ENCODE measurements at places on chromosomes 16 and 17.

DNA sequence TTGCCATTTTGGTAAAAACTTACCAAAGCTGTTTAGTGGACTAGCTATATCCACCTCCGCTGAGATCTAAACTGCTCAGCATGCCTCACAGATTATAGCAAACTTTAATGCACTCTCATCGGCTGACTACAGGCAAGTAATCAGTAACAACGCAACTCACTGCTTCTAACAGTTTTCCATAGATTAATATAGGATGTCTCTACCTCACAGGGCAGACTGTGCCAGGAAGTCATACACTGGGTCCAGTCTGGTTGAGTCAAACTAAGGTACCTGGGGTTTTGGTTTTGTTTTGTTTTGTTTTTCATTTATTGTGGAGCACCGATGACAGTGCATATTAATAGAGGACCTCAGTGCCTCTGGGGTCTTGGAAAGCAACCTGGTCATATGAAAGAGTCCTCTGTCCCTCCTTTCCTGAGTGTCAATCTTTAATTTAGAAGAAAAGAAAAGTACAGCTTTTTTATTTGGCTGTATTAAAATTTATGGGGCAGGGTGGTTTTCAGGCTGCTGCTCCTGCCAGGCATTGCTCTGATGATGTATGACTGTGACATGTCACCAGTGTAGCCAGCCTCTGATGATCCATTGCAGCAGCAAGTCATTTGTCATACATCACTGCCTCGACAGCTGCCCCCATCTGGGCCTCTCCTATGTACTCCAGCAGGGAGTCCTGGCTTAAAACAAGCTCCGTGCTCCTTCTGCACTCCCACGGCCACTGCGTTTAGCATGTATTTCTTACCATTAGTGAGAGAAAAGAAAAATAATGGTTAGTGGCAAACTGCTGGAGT is 854.1 kb downstream of the KCNJ2 start:
- DNase-seq = no peak

- no peak for DNase-seq
These were observed 314 bp upstream of the ITGA2B start for GRCh38 chr17:44389723-44390202.

DNA sequence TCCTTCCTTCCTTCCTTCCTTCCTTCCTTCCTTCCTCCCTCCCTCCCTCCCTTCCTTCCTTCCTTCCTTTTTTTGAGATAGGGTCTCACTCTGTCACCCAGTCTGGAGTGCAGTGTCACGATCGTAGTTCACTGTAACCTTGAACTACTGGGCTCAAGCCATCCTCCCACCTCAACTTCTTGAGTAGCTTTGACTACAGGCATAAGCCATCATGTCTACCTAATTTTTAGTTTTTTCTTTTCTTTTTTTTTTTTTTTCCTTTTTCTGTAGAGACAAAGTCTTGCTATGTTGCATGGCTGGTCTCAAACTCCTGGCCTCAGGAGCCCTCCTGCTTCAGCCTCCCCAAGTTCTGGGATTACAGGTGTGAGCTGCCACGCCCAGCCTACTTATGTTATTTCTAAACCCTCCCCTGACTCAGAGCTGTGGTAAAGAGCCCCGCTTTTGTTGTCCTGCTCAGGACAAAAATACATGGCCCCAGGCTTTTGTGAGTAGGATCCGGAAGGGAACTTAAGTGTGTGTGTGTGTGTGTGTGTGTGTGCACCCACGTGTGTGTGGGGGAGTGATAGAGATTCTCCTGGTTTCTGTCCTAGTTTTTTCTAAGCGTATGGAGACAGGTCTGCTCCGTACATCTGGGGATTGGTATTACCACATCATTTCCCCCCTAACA is 67.1 kb downstream of the PRKCB start:
- DNase-seq = no peak

- no peak for DNase-seq
These were observed 794 bp downstream of the SMG6 start for GRCh38 chr17:2302778-2303203.

GRCh38 chr16:11099672-11100205 is 155.4 kb downstream of the CLEC16A start:
- DNase-seq = no peak

DNA sequence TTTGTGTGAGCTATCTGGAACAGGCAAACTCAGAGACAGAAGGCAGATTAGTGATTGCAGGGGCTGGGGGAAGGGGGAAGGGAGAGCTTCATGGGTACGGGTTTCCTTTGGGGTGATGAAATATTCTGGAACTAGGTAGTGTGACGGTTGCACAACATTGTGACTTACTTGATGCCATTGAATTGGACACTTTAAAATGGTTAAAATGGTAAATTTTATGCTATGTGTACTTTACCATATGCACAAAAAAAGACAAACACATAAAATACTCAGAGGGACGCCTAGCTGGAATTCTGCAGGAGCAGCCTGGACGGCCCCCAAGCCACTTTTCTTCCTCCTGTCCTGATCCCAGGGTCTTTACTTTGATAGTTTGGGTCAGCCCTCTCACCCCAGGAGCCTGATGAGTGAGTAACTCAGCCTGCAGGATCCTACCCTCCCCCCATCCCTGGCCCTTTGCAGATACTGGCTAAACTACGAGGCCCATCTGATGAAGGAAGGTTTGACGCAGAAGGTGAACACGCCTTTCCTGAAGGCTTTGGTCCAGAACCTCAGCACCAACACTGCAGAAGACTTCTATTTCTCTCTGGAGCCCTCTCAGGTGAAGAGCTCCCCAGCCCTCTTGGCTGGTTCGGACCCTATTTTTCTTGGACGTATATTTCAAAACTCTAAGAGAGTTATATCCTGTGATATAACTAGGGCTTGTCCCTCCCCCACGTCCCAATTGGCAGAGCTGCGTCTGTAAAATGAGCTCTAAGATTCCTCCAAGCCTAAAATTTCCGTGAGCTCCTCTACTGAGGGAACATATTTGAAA is 7.8 kb downstream of the ADGRG3 start:
- no peak for DNase-seq

DNA sequence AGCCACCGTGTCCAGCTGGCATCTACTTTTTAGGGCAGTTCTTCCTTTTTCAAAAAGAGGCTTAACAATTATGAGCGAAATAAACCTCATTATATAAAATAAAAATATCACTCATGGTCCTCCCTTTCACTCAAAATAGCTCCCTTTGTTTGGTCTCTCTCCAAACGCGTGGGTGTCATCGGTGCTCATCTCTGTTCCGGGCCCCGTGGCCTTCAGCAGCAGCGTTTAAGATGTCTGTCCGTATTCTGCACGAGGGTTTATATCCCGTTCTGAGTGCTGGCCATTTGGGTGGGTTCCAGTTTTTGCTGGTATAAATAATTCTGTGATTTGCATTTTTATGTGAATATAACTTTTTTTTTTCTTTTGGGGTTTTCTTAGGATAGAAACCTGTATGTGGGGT is 33.4 kb downstream of the PRMT7 start:
- DNase-seq = no peak

- no peak for DNase-seq
These were observed 5.7 kb downstream of the TPPP3 start for GRCh38 chr16:67387479-67388079.

Data from CD4-positive, CD25-positive, alpha-beta regulatory T cell (primary cell).